ENCODE measurements at places on chromosomes 7 and 10.

DNA sequence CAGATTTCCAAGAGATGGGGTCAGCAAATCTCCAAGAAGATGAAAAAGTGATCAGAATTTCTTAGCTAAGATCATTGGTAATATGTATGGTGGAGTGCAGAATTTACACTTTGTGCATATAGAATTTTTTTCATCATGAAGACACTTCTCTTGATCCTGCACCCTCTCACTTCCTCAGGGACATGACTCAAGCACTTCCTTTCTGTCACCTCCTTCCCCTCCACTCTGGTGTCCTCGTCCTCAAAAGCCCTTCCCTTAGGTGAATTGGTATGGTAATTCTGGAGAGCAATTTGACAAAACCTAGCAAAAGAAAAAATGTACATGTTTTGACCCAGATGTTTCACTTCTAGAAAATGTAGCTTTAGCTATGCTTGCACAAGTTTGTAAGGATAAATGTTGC, 18.1 kb downstream of the CALN1 start:
- no peak for DNase-seq

GRCh38 chr7:142130267-142130666, 18.7 kb downstream of the MGAM2 start:
- no peak for DNase-seq

DNA sequence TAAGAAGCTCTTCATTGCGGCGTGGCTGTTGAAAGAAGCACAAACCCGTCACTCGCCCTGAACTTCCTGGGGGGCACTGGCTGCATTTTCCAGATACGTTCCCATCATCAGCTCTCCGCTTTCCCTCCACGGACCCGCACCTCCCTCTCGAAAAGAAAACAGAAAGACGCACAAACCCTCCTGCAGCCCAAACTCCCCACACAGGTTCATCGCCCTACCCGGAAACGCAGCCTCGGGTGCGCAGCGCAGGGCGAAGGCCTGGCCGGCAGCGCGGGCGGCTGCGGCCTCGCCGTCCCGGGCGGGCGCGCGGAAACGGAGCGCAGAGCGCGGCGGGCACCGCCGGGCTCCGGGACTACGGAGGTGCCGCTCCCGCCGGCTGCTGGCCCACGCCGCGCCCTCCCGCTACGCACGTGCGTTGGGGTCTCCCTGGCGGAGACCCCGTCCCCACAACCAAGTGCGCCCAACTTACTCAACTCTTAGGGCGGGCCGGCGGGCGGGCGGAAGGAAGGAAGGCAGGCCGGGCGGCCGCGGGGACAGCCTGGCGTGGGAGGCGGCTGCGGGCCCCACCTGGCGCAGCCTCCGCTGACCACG, 822 bp downstream of the ZNF800 start:
- peak; percentile 52 for DNase-seq

- DNase-seq: no peak
Measured at GRCh38 chr7:14754631-14755030, 147.9 kb downstream of the DGKB start.

DNA sequence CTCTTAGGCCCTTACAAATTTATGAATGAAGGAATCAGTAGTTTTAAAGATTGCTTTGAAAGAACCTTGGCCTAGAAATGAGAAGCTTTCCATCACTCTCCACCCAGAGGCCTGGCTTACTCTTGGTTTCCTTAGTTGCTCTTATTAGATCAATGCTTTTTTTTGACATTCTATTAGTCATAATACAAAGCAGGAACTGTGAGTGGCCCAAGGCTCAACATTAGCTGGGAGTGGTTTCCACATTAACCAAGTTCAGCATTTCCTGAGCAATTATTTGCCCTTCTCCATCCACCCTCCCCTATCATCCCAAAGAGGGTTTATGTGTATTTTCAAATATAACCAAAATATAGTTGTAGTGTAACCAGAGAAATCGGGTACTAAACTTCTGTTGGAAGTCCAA, 103.4 kb upstream of the FAM204A start:
- no peak for DNase-seq

GRCh38 chr7:1794888-1795542, 124.9 kb downstream of the ELFN1 start:
- peak; percentile 37 for DNase-seq

DNA sequence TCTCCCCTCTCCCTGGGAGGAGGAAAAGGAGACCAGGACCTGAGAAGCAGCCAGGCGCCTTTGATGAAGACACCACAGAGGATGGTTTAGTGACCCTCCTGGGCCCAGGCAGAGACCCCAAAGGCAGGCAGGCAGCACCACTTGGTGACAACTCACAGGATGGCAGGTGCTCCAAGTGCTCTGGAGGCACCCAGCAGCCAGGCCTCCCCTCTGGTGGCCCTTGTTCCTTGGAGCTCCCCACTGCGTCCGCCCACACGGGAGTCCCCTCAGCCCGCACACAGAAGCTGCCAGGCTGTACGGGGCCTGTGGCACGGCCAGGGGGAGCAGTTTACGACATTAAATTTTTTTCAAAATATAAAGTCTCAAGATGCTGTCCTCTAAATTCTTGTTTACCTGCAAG, 607.1 kb upstream of the FOXK1 start:
- DNase-seq: no peak

All from hematopoietic multipotent progenitor cell treated with erythropoietin and hydrocortisone succinate and interleukin-3 and kit ligand, for 15 days (in vitro differentiated cells).